Motor neuron (in vitro differentiated cells): ENCODE measurements at places on chromosomes 4 and X.
A peak's percentile ranks its signal among the peaks of the same experiment; 100 is the strongest.

DNA sequence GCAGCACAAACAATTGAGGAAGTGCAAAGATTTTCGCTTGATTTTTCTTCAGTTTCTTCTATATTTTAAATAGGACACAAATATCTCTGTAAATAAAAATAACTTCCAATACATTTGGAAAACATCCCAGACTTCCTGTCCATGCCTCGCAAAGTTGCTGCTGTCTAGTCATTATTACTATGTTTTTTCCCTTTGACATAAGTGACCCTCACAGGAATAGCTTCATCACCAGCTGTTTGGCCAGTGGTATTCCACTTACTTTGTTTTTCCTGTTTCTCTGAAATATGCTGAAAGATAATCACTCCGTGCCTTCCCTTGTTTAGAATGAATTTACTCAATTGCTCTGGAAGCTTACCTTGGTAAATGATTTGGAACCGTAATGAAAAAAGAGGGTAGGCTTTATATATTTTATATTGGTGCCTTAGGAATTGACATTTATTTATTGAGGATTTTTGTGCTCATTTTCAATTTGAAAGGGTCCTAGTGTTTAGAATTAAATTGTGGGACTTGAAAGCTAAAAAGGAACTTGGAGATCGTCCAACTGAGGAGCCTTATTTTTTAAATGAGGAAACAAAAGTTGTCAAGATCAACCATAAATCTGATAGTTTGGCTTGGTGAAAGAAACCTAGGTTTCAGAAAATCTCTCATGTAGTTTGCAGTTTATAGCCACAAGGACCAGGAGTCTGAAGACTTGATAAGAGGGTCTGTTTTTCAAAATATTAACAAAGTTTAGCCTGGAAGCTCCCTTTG is 65.6 kb downstream of the CDKL5 start:
- ATAC-seq = no peak

GRCh38 chrX:79169484-79169883 is 25.0 kb downstream of the GPR174 start:
- no peak for ATAC-seq

DNA sequence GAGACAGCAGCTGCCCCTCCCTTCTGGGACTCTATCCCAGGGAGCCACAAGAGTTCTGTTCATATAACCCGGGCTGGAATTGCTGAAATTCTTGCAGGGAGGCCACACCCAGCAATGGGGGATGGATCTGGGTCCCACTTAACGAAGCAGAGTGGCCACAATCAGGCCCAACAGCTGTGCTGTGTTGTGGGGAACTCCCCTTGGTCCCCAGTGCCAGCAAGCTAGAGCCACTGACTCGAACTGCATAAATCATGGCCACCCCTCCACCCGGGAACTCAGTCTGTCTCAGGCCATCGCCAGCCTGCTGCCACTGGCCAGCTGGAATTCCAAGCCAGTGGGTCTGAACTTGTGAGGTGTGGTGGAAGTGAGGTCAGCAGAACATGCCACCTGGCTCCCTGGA is 111.1 kb downstream of the KLF8 start:
- ATAC-seq = no peak

- ATAC-seq = no peak
Observed at GRCh38 chr4:168917138-168917779, 92.8 kb downstream of the CBR4 start.

DNA sequence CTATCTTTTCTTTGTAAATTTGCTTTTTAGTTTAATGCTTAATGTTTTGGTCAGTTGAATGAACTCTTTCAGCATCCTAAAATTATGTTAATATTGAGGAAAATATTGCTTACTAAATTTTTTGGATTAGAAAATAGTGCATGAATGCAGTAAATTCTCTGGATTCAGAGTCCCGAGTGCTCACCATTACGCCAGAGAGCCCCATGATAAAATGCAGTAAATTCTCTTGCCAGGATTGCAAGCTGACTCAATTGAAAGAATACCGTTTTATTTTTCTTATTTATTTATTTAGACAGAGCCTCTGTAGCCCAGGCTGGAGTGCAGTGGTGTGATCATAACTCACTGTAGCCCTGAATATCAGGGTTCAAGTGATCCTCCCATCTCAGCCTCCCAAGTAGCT is 60.9 kb upstream of the ENPEP start:
- no peak for ATAC-seq

DNA sequence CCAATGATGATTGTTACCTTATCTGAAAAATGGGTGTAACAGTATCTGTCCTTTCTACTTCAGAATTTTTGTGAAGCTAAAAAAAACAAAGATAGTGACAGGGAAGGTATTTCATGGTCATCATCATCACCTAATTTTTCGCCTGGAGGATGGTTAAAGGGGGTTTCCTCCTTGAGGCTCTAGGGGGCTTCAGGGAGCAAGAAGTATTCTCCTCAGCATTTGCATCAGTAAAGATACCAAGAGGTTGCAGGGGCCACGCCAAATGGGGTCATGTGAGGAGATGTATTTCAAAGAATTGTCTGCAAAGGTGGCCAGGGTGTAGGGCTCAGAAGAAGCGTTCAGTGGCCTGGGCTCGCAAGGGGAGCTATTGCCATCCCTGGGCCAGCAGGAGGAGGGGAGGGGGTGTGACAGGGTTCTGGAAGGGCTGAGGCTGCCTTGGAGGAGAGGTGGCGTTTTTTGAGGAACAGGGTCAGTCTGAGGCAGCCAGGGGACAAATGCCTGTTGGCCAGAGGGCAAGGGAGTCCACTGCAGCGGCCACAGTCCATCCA is 7.3 kb upstream of the NSG1 start:
- ATAC-seq = no peak

GRCh38 chr4:87032884-87033533 is 98.2 kb downstream of the AFF1 start:
- ATAC-seq = no peak

DNA sequence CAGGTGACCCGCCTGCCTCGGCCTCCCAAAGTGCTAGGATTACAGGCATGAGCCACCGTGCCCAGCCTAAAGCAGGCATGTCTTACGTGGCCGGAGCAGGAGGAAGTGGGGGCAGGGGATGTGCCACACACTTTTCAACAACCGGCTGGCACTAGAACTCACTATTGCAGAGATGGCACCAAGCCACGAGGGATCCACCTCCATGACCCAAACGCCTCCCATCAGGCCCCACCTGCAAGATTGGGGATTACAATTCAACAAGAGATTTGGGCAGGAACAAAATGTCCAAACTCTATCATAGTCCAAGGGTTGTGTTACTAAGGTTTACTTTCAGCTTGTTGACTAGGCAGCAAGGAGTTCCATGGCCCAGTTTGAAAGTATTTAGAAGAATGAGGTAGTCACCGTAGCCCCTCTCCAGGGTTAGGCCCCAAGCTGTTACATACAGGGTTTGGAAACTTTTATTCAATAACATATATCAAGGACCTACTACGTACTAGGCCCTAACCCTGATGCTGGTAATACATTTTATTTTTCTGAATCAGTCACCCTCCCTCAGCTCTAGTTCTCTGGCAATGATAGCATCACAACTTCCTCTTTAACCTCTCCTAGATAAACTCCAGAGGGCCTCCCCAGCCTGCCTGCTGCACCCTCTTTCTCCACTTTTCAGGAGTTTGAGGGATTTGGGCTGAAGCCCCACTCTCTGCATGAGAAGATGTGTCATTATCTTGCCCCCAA is 18.0 kb upstream of the TBC1D14 start:
- ATAC-seq = peak; percentile 10

- ATAC-seq = peak; percentile 92
Observed at GRCh38 chr4:4575284-4576211, 33.7 kb upstream of the STX18 start.

- no peak for ATAC-seq
Observed at GRCh38 chr4:170872794-170873193, 783.0 kb upstream of the AADAT start.

DNA sequence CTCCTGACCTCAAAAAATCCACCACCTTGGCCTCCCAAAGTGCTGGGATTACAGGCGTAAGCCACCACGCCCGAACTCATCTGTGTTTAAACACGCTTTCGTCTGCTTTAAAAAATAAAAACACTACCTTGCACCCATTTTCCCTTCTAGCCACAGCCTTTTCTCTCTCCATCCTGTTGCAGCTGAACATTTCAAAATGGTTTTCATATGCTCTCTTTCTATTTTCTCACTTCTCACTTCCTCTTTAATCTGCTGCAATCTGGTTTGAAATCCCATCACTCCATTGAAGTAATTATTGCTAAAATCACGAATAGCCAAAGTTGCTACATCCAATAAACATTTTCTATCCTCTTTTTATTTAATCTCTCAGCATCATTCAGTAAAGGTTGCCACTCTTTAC is 70.0 kb downstream of the DCHS2 start:
- ATAC-seq = no peak

DNA sequence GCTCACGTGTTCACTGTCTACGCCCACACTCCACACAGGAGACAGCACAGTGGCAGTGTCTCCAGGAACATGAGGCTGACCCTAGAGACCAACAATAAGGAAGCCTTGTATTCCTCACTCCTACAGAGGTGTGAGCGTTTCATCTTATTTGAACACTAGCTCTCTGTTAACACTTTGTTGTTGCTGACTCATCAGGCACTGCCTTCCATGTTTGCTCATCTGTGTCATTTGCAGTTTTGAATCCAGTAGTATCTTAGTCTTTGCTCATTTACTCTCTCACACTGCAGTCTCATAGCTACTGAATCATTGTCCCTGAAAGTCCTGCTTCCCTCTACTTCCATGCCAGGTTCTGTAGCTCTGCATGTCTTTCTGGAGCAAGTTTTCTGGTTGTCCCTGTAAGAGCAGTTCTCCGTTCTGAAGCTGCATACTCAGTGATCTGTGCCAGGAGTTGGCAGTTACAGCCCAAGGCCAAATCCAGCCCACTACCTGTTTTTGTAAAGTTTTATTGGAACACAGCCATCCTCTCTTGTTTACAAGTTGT is 80.3 kb upstream of the DCLK2 start:
- peak; percentile 54 for ATAC-seq

GRCh38 chr4:185786422-185786821 is 25.6 kb downstream of the SORBS2 start:
- no peak for ATAC-seq

GRCh38 chrX:24424948-24425347 is 40.1 kb upstream of the PDK3 start:
- peak; percentile 87 for ATAC-seq

- no peak for ATAC-seq
Observed at GRCh38 chrX:120755066-120755846, 120.4 kb downstream of the CT47B1 start.

DNA sequence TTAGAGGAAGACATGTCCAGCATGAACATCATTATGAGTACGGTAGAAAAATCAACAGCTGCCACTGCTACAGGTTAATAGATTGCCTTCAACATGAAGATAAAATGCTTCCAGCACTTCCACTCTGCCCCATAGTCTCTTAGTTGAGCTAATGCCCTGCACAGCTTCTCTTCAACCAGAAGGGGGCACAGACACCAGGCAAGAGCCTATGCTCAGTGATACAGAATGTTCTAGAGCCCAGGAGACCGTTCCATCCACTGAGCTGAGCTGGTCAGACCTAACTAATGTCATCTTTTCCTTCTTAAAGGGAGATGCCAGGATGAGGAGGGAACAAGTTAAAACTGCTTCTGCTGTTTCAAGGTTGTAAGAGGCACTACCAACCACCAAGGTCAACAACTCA is 42.2 kb downstream of the SMIM10L2A start:
- ATAC-seq = no peak

DNA sequence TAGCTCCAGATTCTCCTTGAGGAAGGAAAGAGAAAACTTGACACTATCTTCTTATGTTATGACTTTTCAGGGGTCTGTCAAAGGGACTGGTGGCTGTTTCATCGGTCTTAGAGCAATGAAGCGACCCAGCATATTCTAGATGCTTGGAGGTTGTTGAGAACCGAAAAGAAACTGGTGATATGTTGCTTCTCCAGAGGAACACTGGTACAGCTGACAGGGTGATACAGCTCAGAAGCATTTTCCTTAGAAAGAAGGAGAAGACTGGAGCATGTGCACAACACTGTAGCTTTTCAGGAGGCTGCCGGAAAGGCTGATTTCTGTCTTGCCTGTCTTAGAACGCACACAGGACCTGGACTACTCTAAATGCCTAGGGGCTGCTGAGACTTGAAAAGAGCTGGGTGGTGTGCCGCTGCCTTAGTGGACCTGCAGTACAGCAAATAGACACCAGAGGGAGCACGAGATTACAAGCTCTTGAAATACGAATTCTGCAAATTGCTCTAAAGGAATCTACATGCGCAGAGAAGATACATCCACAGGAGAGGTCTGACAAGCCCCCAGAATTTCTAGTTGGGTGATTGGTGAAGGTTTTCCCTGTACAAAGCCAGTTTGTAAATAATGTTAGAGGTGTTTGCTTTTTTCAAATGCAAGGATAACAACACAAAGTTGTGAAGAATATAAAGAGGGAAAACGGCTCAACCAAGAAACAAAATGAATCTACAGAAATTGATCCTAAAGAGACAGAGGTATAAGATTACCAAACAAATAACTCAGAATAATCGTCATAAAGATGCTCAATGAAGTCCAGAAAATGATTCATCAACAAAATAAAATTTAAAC is 223.1 kb upstream of the DMD start:
- no peak for ATAC-seq

GRCh38 chr4:37981844-37982720 is 21.9 kb downstream of the PTTG2 start:
- ATAC-seq = no peak

GRCh38 chr4:110878413-110878812 is 255.5 kb upstream of the PITX2 start:
- no peak for ATAC-seq

DNA sequence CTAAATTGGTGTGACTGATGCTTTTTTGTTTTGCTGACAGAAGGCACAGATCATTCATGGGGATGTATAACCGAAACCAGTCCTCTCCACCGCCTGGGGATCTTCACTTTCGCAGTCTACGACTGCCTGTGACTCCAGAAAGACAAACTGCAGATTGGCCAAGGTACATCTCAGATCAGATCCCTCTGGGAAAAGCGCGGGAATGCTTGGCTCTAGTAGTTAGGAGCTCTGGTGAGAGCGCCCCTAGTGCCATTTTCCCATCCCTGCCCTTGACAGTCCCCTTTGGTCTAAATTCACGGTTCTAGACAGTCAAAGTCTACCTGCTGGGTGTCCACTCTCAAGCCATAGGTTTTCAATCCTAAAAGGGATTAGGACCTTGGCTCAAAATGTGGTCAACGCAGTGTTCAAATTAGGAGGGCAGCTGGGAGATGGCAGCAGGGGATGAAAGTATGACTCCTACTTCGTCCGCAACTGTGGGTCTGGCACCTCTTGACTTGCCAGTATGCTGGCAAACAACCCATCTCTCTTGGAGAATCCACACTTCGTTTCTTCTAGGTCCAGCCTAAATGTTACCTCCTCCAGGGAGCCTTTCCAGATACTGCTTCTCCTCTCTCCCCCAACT is 6.9 kb upstream of the HAND2 start:
- ATAC-seq = peak; percentile 15

- no peak for ATAC-seq
Observed at GRCh38 chr4:47419296-47419695, 44.2 kb downstream of the COMMD8 start.

GRCh38 chr4:169557061-169557636 is 55.2 kb downstream of the NEK1 start:
- no peak for ATAC-seq

- ATAC-seq = no peak
Observed at GRCh38 chrX:54994668-54995351, 822 bp upstream of the PFKFB1 start.
